ENCODE measurements at places on chromosomes 11 and 22. TPM values are rescaled to one million over a fixed set of nuclear protein-coding genes. Genes with fewer than 3 reads are reported as not detected.
A peak's percentile ranks its signal among the peaks of the same experiment; 100 is the strongest.

GRCh38 chr11:103619938-103620337, 416.5 kb upstream of the DDI1 start:
- H3K27me3 ChIP-seq: no peaks in the 10 kb centered on the region
- no peak overlapping the region for H3K4me3 ChIP-seq
- no peak for DNase-seq
- no peaks in the 10 kb centered on the region for H3K4me1 ChIP-seq

GRCh38 chr11:541433-541885, 4.1 kb downstream of the LRRC56 start:
- DNase-seq: no peak
- no peaks in the 10 kb centered on the region for H3K27me3 ChIP-seq
- no peaks in the 10 kb centered on the region for H3K36me3 ChIP-seq
- no peak overlapping the region for H3K4me3 ChIP-seq
- H3K27ac ChIP-seq: no peak overlapping the region

- H3K36me3 ChIP-seq: no peaks in the 10 kb centered on the region
- no peaks in the 10 kb centered on the region for H3K27me3 ChIP-seq
- no peak overlapping the region for H3K27ac ChIP-seq
- no peak for DNase-seq
- H3K4me1 ChIP-seq: no peaks in the 10 kb centered on the region
- no peak overlapping the region for H3K4me3 ChIP-seq
Measured at GRCh38 chr11:7490535-7490934, 5.2 kb downstream of the OLFML1 start.

LMO1 gene
- total RNA-seq: not detected

DNA sequence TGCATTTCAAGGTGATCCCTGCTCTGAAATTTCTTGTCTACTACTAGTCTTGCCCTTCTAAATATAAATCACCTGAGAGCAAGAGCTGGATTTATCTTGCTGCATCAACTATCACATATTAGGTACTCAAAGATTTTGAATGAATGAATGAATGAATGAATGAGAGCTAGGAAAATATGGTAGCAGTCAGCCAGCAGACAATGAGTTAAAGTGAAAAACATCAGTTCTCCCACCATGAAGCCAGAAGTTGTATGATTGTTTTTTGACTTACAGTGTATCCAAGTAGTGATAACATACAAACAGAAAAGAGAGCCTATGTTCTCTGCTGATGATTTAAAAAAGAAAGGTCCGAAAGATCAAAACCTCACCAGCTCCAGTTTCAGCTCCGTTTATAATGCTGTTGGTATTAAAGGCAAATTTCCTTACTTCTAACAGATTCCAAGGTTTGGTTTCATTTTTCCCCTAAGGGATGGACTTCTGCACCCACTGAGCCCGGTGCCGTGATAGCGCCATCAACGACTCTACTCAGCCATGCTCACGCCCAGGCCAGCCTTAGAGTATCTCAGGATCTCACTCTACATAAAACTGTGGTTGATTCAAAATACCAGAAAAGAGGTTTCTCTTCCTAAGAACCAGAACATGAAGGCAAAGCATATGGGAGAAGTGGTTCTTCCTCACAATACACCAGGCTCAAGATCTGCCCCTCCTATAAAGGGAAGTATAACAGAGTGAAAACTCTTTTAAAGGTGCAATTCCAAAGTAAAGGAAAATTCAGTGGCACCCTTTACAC, 92.0 kb downstream of the SGSM3 start:
- H3K36me3 ChIP-seq: no peaks in the 10 kb centered on the region
- H3K4me1 ChIP-seq: peaks cover 60% of the 10 kb centered on the region
- peak overlapping the region; percentile 83 for H3K4me3 ChIP-seq

DNA sequence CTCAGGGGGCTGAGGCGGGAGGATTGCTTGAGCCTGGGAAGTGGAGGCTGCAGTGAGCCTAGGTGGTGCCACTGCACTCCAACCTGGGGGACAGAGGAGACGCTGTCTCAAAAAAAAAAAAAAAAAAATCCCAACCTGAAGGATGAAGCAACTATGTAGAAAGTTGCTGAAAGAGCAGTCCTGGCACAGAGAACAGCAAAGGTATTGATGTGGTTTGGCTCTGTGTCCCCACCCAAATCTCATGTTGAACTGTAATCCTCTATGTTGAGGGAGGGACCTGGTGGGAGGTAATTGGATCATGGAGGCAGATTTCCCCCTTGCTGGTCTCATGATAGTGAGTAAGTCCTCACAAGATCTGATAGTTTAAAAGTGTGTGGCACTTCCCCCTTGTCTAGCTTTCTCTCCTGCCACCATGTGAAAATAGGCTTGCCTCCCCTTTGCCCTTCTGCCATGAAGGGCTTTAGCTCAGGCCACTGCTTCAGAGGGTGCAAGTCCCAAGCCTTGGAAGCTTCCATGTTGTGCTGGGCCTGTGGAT, 10.7 kb upstream of the SERPING1 start:
- no peaks in the 10 kb centered on the region for H3K4me1 ChIP-seq
- no peaks in the 10 kb centered on the region for H3K27me3 ChIP-seq
- H3K4me3 ChIP-seq: no peak overlapping the region
- DNase-seq: no peak
- no peak overlapping the region for H3K27ac ChIP-seq
- no peaks in the 10 kb centered on the region for H3K36me3 ChIP-seq

ANO9 gene
- total RNA-seq: 25.3 TPM

CRYBB2 gene
- not detected for total RNA-seq

GRCh38 chr22:28759861-28760560, 12.5 kb upstream of the CCDC117 start:
- H3K4me1 ChIP-seq: no peaks in the 10 kb centered on the region
- no peaks in the 10 kb centered on the region for H3K27me3 ChIP-seq
- H3K36me3 ChIP-seq: no peaks in the 10 kb centered on the region
- no peak for DNase-seq

GRCh38 chr22:23180893-23181720, 798 bp downstream of the BCR start:
- peak overlapping the region; percentile 70 for H3K4me3 ChIP-seq
- DNase-seq: peak; percentile 39
- H3K4me1 ChIP-seq: peaks cover 63% of the 10 kb centered on the region
- H3K27ac ChIP-seq: peak overlapping the region; percentile 81

MRGPRX3 gene
- not detected for total RNA-seq

COPB1 gene
- 111 TPM for total RNA-seq

DNA sequence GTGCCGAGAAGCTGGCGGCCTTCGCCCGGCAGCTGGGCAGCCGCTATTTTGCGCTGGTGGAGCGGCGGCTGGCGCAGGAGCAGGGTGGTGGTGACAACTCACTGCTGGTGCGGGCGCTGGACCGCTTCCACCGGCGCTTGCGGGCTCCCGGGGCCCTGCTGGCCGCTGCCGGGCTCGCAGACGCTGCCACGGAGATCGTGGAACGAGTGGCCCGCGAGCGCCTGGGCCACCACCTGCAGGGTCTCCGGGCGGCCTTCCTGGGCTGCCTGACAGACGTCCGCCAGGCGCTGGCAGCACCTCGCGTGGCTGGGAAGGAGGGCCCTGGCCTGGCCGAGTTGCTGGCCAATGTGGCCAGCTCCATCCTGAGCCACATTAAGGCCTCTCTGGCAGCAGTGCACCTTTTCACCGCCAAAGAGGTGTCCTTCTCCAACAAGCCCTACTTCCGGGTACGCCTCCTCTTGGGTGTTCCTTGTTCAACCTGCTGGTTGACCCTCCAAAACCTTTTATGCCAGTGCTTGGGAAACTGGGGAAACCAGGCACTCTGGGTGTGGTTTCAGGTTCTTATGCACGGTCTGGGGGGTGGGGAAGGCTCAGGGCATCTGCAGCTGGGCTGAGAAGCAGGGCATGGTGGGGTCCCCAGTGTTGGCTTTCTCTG, 3.1 kb upstream of the TM7SF2 start:
- peaks cover 21% of the 10 kb centered on the region for H3K36me3 ChIP-seq
- H3K27ac ChIP-seq: no peak overlapping the region
- H3K4me3 ChIP-seq: no peak overlapping the region

- DNase-seq: no peak
- H3K36me3 ChIP-seq: no peaks in the 10 kb centered on the region
- no peaks in the 10 kb centered on the region for H3K4me1 ChIP-seq
- no peak overlapping the region for H3K27ac ChIP-seq
- H3K27me3 ChIP-seq: no peaks in the 10 kb centered on the region
- no peak overlapping the region for H3K4me3 ChIP-seq
Measured at GRCh38 chr11:20066783-20067156, 93.5 kb downstream of the DBX1 start.

DNA sequence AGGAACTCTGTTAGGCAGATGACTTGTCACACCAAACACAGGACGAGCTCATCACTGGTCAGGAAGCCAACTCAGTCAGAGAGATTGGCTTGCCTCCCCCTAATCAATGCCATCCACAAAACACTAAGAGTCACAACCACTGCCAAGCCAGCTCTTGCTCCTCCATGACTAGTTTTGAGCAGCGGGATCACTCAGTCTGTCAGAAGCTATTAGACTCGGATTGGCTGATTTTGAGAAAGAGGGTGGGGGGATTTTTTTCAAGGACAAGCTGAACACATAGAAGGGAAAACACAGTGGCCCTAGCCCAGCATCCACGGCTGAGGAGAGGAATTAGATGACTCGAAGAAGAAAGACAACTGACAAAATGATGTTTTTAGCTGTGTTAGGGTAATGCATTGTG, 55.9 kb downstream of the SEZ6L start:
- DNase-seq: no peak
- H3K4me3 ChIP-seq: no peak overlapping the region
- no peaks in the 10 kb centered on the region for H3K4me1 ChIP-seq
- no peaks in the 10 kb centered on the region for H3K27me3 ChIP-seq
- no peak overlapping the region for H3K27ac ChIP-seq

ARHGAP8 gene
- total RNA-seq: 0.42 TPM

SEPTIN5 gene
- total RNA-seq: 0.38 TPM

NNMT gene
- not detected for total RNA-seq

- no peak for DNase-seq
- H3K27me3 ChIP-seq: no peaks in the 10 kb centered on the region
- H3K36me3 ChIP-seq: no peaks in the 10 kb centered on the region
- H3K27ac ChIP-seq: no peak overlapping the region
- no peak overlapping the region for H3K4me3 ChIP-seq
Measured at GRCh38 chr11:79663017-79663416, 222.2 kb upstream of the TENM4 start.

DNA sequence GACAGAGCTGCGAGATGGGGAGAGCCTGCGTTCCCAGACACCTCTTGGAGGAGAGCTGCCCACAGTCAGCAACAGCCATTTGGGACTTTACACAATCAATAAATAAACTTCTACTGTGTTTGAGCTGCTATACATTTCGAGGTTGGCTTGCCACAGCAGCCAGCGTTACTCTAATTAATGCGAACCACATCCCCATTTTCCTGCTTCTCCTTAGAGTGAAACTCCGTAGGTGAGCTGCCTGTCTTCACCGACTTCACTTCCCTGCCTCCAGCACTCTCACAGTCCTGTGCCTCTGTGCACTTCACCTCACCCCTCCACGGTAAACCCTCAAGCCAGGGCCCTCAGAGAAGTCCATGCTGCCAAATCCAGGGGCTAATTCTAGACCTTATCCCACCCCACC, 5.9 kb upstream of the SLC22A12 start:
- no peaks in the 10 kb centered on the region for H3K36me3 ChIP-seq
- H3K27me3 ChIP-seq: no peaks in the 10 kb centered on the region
- H3K27ac ChIP-seq: no peak overlapping the region
- DNase-seq: no peak
- H3K4me1 ChIP-seq: no peaks in the 10 kb centered on the region
- H3K4me3 ChIP-seq: no peak overlapping the region

DNA sequence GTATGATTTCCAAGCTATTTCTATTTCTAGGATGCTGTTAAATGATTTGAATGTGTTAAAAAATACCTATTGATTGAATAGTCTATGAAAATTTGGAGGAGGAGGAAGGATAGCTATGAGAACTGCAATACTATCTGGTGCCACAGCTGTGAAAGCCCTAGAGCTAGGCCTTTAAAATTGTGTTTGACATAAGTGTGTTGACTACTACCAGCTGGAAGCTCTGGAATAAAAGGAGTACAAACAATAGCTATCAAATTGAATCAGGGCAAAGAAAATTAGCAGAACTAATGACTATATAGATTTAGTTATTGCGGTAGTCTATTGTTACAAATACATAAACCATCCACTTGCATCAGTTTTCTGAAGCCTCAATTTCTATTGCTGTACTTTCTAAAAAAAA, 124.8 kb upstream of the CNTN5 start:
- H3K4me3 ChIP-seq: no peak overlapping the region
- H3K27me3 ChIP-seq: no peaks in the 10 kb centered on the region
- no peak for DNase-seq
- H3K4me1 ChIP-seq: no peaks in the 10 kb centered on the region
- no peaks in the 10 kb centered on the region for H3K36me3 ChIP-seq
- H3K27ac ChIP-seq: no peak overlapping the region

DNA sequence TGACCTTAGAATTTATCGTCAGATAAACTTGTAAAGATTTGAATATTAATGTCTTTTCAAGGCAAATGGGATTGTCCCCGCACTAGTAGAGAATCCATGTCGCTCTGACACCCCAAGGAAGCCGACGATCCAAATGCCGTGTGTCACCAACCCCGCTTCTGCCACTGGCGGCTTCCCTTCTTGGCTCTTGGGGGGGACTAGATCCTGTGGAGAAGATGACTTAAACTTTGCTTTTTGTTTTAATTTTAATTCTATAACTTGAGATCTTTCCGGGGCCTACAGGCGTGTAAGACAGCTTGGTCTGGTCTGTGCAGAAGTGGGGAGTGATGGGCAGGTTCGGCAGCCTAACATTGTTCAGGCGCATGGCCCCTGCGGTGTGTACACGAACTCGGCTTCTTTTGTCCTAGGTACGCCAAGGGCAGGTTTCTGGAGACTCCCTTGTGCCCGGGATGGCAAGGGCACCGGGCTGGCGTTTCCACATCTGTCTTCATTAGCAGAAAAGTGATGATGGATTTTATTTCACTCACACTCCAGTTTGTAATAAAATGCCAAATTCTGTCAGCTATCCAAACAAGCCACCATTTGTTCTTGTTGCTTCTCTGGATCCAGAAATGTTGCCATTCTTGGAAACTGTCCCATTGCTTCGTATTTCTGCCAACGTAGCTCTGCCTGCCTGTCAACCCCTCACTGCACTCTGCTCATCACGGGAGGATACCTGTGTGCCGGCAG, 6.7 kb downstream of the YDJC start:
- H3K27me3 ChIP-seq: no peaks in the 10 kb centered on the region
- peaks cover 33% of the 10 kb centered on the region for H3K4me1 ChIP-seq
- peaks cover 34% of the 10 kb centered on the region for H3K36me3 ChIP-seq
- DNase-seq: no peak
- no peak overlapping the region for H3K4me3 ChIP-seq
